ENCODE measurements at places on chromosomes 12 and 14.

- DNase-seq = no peak
Measured at GRCh38 chr12:115973968-115974724, 303.3 kb downstream of the MED13L start.

- DNase-seq = peak; percentile 45
Measured at GRCh38 chr12:131833896-131834641, 5.9 kb downstream of the MMP17 start.

- DNase-seq = no peak
Measured at GRCh38 chr12:59386236-59386635, 209.6 kb upstream of the SLC16A7 start.

GRCh38 chr12:131737150-131737827 lies 26.4 kb downstream of the SFSWAP start:
- no peak for DNase-seq

- DNase-seq = peak; percentile 94
Measured at GRCh38 chr12:25771041-25771440, 187.4 kb upstream of the RASSF8 start.

GRCh38 chr12:96714199-96714598 lies 192.9 kb upstream of the NEDD1 start:
- DNase-seq = no peak

All from Kasumi-1 (cell line).